ENCODE measurements at places on chromosomes 2 and 18. TPM values are rescaled to one million over a fixed set of nuclear protein-coding genes. Genes with fewer than 3 reads are reported as not detected.

DNA sequence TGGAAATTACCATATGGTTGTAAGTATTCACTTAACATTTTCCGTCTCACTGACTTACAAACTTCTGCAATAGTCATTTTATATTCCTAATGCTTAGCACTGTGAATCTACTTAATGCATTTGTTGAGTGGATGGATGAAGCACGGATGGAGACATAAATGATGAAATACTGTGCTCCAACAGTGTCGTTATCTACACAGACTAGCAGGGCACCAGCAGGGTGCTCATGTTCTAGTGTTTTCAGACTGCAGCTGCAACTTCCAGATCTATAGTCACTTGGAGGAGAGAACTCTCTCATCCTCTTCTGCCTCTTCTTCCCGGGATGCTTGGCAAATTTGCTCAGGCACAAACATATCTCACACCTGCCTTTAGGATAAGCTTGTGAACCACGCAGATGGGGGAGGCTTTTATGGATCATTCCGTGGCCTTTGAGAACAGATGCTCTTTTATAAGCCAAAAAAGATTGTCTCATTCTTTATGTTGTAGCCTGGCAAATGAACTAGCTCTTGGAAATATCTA, 797.7 kb downstream of the MBD2 start:
- no peak for DNase-seq

The CHRNG gene
- not detected for polyA plus RNA-seq

DNA sequence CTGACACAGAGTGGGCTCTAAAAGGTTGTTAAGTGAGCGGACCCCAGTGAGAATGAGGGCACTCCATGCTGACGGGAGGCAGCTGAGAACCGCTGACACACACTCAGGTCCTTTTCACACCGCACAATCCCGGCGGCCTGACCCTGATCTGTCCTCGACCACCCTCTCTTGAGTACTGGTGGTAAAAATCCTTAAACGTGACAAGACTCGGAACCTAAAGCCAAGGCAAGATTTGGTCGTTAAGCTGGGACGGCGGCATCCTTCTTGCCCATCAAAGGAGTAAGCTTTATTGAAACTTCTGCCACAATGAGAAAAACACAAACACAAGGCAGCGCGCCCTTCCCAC, 569 bp downstream of the TMX3 start:
- DNase-seq: no peak

The UGT1A3 gene
- polyA plus RNA-seq: not detected

- DNase-seq: peak; percentile 9
Observed at GRCh38 chr18:55413474-55413873, 174.5 kb downstream of the TCF4 start.

DNA sequence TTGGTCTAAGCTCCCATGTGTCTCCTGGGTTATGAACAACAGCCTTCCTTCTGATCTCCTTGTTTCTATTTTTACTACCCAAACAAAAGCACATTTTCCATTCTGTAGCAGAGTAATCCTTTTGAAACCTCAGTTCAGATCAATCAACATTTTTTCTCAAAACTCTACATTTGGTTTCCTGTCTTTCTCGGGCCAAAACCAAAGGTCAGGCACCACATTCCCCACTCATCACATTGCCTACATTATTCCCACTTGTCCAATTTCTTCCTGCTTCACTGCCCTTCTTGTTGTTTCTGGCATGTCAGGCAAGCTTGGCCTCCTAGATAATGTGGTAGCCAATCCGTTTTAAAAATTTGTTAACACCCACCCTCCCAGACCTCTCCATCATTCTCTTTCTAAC, 196.8 kb downstream of the PPP1R1C start:
- DNase-seq: no peak

DNA sequence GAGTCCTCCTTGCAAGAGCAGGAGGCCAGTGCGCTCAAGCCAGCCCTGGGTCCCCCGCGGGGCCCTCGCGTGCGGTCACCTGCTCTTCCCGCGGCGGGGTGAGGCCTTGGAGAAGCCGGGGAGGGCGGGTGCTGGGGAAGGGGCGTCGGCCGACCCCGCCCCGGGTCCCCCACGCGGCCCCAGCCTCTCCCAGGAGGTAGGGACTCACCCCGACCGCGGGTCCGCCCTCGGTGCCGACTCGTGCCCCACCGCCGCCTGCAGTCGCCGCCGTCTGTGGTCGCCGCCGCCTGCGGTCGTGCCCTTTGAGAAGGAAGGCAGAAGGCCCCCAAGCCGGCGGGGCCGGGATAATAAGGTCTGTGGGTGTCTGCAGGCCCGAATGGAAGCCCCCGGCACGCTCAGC, 32.7 kb downstream of the SERPINB8 start:
- no peak for DNase-seq

The SKA1 gene
- 11.2 TPM for polyA plus RNA-seq

The ERMN gene
- polyA plus RNA-seq: not detected

The NOSTRIN gene
- not detected for polyA plus RNA-seq

GRCh38 chr2:106965611-106966010, 79.6 kb upstream of the ST6GAL2 start:
- DNase-seq: no peak

- DNase-seq: no peak
Observed at GRCh38 chr2:114699423-114699944, 257.0 kb downstream of the DPP10 start.

DNA sequence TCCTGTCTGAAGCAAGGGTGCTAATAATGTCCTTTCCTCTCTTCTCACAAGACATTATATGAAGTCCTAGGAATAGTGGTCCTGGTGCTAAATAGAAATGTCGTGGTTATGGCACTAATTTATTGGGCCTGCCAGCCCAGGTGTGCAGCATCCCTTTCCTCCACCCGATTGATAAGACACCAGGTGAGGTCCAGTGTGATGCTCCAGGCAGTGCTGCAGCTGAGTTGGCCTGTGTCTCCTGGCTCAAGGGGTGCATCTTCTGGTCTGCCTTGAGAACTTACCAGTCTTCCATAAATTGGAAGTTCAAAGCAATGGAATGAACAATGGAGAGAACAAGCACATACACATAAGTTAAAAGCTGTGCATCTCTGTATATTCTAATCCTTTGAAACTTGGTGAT, 26.9 kb downstream of the CRIM1 start:
- no peak for DNase-seq

- no peak for DNase-seq
Observed at GRCh38 chr18:59606193-59607077, 90.8 kb downstream of the CCBE1 start.

The KHK gene
- 1.6 TPM for polyA plus RNA-seq
